MG63 (cell line): ENCODE measurements at places on chromosomes 11 and 22.

GRCh38 chr22:32199341-32199740, 5.5 kb downstream of the RFPL2 start:
- DNase-seq = no peak

DNA sequence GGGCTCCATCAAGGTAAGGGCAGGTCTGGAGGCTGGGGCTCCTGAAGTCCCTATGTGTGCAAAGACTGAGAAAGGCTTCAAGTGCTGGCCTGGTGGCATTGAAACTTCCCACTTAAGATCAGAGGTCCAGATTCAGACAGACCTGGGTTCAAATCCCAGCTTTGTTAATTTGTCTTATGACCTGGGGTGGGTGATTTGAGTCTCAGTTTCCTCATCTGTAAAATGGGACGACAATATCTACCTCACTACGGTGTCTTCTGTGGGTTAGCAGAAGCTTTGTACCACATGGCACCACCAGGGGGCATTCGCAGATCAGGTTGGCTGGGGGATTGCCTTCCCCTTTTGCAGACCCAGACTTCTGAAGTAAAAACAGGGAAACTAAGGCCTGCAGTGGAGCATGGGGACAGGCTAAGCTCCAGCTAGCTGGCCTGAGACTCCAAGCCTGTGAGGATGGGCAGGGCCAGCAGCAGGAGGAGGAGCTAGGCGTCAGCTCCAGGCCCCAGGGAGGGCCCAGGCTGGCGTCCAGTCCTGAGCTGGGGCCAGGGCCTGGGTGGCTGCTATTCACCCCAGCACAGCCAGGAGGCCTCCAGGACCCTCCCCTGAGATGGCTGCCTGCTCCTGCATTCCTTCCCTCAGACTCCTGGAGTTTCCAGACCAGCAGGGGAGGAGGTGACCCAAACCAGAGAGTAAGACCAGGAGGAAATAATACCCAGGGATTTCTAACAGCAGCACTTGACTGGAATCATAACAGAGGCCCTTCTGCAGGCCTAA, 1.5 kb downstream of the CASTOR1 start:
- peak; percentile 93 for DNase-seq

DNA sequence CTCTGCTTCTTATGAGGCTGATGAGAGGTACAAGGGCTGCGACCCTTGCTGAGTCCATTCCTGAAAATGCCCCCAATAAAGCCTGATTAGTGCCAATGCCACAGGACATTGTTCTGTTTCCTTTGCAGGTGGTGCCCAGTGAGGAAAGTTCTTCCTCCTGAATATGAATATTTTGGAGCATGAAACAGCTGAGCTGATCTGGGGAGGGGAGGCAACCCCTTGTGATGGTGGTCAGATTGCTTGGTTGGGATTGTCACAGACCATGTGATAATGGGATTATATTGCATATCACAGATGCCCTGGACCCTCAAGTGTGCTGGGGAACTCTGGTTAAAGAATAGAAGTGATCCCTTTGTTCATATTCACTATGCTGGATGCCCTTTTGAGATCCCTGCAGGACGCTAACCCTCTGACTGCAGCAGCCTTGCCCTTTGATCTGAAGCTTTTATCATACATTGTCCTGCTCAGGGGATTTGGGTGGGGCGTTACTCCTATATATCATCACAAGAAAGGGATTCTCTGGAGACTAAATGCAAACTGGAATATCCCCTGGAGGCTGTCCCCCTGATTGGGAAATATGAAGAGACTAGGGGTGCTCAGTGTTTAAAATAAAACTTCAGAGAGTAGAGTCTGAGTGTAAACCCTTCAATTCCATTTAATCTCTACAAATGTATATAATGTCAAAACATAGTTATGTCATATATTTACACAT, 76.9 kb upstream of the TOP3B start:
- no peak for DNase-seq

DNA sequence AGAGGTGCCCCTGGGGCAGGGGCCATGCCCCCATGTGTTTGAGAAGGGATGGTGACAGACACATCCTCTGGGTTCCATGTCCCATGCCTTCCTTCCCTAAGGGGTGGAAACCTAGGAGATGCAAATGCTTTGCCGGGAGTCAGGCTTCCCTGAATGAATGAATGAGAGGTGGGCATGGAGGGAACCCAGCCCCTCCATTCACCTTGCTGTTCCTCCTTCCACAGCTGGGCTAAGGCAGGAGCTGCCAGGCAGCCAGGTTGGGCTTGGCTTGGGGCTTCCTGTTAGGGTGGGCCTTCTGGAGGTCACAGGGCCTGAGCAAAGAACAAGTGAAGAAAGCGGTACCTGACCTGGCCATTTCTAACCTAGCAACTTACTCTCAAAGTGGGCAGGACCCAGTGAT, 926 bp downstream of the POU2F3 start:
- DNase-seq = no peak

GRCh38 chr11:43934601-43935423, 7.6 kb upstream of the C11orf96 start:
- DNase-seq = no peak

DNA sequence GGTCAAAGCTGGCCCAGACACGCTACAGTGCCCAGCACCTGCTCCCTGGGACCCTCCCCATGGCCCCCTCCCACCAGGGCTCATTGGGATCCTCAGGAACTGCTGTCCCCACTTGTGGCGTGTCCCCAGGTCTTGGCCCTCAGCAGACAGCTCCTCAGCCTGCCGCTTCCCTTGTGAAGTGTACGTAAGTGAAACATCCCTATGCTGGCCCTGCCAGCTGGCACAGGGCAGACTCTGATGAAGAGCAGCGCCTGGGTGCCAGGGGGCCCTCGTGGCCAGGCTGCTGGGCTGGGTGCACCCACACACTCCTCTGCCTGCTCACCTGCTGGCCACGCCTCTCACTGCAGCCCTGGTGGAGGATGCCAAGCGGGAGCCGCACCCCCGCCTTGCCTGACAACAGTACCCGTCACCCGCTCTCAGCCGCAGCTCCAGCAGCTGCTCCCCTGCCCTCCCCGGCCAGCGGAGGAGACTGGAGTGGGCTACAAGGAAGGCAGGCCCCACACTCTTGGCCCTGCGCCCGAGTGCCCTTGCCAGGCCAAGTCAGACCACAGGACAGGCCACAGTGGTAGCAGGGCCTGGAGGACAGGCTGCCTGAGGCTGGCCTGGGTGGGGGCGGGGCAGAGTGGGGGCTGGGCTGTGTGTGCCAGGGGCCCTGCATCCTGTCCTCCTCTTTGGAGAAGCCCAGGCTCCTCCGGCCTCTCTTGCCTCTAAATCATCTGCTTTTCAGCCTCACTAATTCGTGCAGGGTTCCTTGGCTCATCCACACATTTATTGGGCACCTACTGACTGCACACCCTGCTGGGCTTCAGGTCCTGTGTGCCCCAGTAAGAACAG, 39.5 kb downstream of the IGF2 start:
- DNase-seq = peak; percentile 34

GRCh38 chr11:45678976-45679375, 13.6 kb upstream of the CHST1 start:
- no peak for DNase-seq

GRCh38 chr22:19117111-19117512, 5.1 kb downstream of the DGCR2 start:
- DNase-seq = no peak

DNA sequence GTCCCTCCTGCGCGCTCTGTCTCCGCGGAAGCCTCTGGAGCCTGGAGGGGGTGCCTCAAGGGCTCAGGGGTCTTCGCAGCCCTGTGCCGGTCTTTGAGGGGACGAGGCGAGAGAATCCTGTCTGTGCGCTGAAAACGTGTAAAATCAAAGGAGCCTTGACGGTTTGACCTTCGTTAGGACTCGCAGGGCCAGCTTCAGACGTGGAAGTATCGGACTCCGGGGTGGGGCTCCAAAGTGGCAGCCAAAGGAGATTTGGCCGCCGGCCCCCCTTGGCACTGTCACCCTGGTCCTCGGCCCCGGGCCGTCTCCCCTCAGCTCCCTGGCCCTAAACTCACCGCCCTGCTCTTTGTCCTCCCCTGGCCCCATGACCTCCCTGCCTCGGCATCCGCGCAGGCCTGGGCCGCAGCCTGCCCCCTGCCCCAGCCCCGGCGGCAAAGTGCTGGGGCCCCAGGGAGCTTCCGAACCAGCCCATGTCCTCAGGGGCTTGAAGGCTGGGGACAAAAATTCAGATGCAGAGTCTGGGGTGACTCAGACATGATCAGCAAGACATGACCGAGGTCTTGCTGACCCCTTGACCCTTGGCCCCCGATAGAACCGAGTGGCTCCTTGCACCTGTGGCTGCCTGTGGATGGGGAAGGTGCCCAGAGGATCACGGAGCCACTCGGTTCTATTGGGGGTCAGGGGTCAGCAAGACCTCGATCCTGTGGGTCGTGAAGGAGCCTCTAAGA, 6.9 kb upstream of the PHRF1 start:
- DNase-seq = peak; percentile 56

DNA sequence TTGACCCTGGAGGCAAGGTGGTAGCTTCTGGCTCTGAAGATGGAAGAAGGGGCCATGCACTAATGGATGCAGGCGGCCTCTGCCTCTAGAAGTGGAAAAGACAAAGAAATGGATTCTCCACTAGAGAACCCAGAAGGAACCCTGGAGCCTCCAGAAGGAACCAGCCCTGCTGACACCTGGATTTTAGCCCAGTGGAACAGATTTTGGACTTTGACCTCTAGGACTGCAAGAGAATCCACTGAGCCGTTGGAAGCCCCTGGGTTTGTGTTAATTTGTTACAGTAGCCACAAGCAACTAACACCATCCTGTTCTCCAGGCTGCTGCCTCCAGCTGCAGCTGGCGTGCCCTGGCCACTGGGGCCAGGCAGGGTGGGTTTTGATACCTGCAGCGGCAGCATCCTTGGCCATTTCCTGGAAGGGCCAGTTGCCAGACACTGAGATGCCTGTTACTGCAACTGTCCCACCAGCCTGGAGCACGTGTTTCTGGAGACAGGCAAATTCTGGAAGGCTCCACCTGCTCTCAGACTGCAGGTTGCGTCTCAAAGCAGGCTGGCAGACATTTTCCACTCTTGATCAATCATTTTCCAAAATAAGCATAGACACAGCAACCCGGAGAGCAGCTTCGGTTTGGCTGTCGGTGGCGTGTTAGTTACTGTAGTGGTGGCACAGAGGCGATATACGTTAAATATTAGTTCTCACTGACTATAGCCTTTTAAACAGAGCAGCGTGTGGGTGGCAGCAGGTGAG, 76.8 kb upstream of the PARVG start:
- no peak for DNase-seq

DNA sequence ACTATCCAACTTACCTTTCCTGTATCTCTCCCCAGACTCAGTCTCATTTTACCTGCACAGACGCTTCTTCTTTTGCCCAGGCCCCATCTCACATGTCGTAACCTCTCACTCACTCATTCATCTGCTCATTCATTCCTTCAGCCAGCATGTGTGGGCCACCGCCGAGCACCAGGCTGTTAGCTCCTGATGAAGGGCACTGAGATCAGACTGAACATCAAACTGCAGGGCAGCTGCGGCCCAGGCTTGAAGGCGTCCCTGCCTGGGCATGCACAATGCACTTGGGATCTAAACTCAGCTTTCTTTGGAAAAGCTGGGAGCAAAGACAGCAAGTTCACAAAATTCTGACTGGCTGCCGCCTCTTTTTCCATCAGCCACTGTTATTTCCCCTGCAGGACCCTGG, 1456.3 kb downstream of the BRD1 start:
- no peak for DNase-seq

DNA sequence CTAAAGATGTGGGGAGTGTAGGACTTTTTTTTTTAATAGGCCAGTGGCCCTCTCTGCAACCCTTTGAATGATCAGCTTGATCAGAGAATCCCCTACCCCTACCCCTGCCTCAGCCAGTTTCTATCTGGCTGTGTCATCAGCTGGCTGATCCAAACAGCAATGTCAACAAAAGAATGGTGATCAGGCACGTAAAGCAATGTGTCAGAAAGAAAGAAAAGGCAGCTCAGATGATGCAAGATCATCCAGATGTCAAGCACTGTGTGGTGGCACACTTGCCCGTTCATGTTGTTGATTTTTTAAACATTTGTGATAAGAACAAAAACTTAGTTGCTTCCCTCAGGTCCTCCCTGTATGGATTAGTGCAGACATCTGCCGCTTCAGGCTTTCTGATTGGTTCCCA, 26.3 kb upstream of the EHF start:
- no peak for DNase-seq

GRCh38 chr11:86703987-86704386, 31.6 kb upstream of the ME3 start:
- no peak for DNase-seq

DNA sequence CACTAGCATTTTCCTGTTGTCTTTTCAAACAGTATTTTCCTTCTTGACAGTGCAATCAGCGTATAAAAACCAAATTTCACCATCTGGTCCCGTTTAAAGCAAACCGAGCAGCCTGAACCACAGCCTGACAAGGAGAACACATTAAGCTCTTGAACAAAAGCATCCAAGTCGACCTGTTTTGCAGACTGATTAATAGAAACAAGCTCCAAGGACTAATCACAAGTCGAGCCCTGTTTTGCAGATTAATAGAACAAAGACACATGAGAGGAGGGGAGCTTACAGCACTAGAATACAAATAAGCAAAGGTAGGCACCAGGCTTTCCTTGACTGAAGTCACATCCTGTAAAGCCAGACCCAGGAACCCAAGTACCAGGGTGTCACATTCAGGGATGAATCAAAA, 104.8 kb downstream of the MPPED2 start:
- no peak for DNase-seq

DNA sequence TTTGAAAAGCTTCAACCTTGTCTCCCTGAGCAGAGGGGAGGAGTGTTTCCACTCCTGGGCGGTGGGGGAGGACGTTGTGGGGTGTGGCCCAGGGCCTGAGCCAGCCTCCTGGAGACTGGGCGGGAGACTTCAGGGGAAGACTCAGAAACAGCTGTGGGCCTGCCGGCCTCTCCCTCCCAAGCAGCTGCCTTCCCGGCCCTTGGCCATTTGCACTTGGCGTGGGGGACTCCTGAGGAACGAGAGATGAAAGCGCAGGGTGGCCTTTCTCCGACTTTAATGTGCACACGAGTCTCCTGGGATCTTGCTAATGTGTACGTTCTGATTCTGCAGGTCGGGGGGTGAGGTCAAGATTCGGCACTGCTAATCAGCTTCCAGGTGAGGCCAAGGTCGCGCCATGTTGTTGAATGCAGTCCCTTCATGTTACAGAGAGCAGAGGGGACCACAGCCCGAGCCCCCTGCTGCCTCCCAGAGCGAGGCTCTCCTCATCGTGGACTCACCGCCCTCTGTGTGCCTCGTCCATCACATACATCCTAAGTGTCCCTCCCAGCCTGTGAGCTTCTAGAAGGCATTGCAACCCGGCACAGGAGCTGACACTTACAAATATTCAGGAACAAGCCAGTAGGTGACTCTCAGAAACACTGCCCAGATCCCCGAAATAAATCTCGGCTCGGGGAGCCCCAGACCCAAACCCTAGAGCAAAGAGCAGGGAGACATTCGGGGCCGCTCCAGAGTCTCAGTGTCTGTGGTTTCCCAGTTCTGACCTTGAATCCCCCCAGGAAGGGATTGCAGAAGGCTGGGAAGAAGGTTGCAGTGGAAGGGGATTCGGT, 7.7 kb downstream of the LIF start:
- peak; percentile 81 for DNase-seq

GRCh38 chr11:105448703-105449079, 161.2 kb upstream of the GRIA4 start:
- no peak for DNase-seq
